Activated T-helper 2 cell treated with anti-CD3 and anti-CD28 coated beads, Interferon-gamma antibody, Interleukin-2, Interleukin-4, amounts not matched to agents 10 μg/mL and 5 μg/mL and 100 μg/mL, durations not matched to agents 14 hours and 24 hours and 36 hours (primary cell): ENCODE measurements at places on chromosomes 3 and 15. TPM values are rescaled to one million over a fixed set of nuclear protein-coding genes. Genes with fewer than 3 reads are reported as not detected.

Gene STX19
- total RNA-seq = not detected in 2 replicates

Gene XPC
- total RNA-seq = 31.4 and 33.2 TPM in 2 replicates

Gene MAP6D1
- 1.1 and 2.9 TPM in 2 replicates for total RNA-seq

Gene NEDD4
- total RNA-seq = 10.2 and 13.9 TPM in 2 replicates

Gene PLIN1
- 0.25 TPM in 1 of 2 replicates, not detected in the other for total RNA-seq

Gene DCLK3
- not detected in 2 replicates for total RNA-seq

Gene PIGX
- 65.7 and 70.8 TPM in 2 replicates for total RNA-seq

Gene AP3B2
- total RNA-seq = not detected in 2 replicates

Gene C3orf85
- not detected in 2 replicates for total RNA-seq

Gene TTLL13
- 0.34 and 1.3 TPM in 2 replicates for total RNA-seq

Gene DPPA2
- total RNA-seq = not detected in 2 replicates

Gene DGKG
- total RNA-seq = 0.05 TPM in 2 replicates

Gene DAPK2
- total RNA-seq = 1.9 and 2.0 TPM in 2 replicates

Gene GOLGA8Q
- 1.3 and 1.4 TPM in 2 replicates for total RNA-seq

DNA sequence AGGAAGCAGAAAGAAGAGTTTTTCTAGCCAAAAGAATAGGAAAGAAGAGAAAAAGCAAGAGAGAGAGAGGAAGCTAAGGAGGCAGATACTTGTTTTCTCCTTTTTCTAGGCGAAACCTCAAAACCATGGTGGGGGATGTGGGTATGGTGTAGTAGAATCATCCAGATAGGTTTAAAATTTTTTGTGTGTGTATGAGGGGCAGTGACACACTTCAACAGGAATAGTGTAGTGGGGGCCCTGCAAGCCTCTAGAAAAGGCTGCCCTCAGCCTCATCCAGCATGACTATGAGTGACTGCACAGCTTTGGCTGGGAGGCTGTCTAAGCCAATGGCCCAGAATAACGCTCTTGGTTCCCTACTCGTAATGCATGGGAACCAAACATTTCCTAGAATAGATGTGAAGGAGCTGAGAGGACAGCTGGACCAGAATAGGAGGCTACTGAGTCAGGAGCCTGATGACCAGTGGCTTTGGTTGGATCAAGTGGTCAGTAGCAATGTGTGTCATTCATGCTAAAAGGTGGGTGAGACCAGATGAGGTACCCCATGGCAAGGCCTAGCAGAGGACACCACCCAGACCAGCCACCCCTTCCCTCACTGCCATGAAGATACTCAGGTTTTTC is 24.4 kb downstream of the MOBP start:
- no peak overlapping the region for H3K4me3 ChIP-seq
- H3K4me1 ChIP-seq = peaks cover 2% of the 10 kb centered on the region
- no peaks in the 10 kb centered on the region for H3K36me3 ChIP-seq
- no peak overlapping the region for H3K27ac ChIP-seq
- no peak for DNase-seq

DNA sequence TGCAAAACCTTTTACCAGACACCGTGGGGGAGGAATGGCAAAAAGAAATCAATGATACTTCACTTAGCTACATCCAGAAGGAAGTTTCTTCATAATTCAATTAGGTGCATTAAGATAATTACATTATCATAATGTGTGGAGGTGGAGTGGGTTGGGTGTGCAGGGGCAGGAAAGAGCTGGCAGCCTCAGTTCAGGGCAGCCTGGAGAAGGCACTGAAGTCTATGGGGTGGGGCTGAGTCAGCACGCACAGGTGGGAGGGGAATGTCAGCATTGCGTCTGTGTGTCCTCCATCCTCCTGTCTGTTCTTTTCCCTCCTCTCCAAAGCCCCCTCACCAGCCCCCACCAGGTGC is 278.8 kb downstream of the GABRG3 start:
- no peak overlapping the region for H3K27ac ChIP-seq
- H3K36me3 ChIP-seq = no peaks in the 10 kb centered on the region

- H3K27me3 ChIP-seq = no peaks in the 10 kb centered on the region
- no peak overlapping the region for H3K27ac ChIP-seq
- H3K36me3 ChIP-seq = no peaks in the 10 kb centered on the region
- H3K4me1 ChIP-seq = peaks cover 9% of the 10 kb centered on the region
Measured at GRCh38 chr3:60434323-60434722, 816.9 kb downstream of the FHIT start.

DNA sequence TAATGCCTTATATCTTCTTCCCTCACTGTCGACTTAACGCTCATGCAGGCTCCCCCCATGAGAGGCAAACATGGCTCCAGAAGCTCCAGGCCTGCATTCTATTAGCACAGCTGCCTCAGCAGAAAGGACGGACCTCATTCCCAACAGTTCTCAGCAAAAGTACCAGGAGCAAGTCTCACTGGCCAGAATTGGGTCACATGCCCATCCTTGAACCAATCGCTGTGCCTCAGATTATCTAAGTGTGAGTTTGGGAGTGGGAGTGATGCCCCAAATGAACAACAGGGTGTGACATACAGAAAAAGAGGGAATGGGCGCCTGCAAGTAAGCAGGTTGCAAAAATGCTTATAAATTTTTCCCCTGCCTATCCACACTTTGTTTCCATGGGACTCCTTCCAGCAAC is 4.3 kb upstream of the RAD18 start:
- no peak overlapping the region for H3K27ac ChIP-seq
- H3K4me3 ChIP-seq = no peak overlapping the region
- no peaks in the 10 kb centered on the region for H3K36me3 ChIP-seq
- H3K4me1 ChIP-seq = peaks cover 9% of the 10 kb centered on the region
- DNase-seq = no peak

DNA sequence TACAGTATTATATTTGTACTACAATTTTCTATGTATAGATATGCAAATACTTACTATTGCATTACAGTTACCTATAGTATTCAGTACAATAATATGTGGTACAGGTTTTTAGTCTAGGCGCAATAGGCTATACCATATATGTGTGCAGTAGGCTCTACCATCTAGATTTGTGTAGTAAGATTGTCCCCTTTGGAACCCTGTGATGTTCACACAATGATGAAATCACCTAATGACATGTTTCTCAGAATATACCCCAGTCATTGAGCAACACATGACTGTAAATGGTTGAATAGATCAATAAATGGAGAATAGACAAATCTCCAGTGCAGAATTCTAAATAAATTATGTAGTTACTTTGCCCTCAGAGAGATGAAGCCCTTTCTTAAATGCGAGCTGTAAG is 17.6 kb upstream of the TMC3 start:
- no peaks in the 10 kb centered on the region for H3K36me3 ChIP-seq
- H3K27ac ChIP-seq = no peak overlapping the region
- DNase-seq = no peak
- no peaks in the 10 kb centered on the region for H3K4me1 ChIP-seq
- peaks cover 6% of the 10 kb centered on the region for H3K27me3 ChIP-seq
- no peak overlapping the region for H3K4me3 ChIP-seq

GRCh38 chr3:38958026-38958720 is 93.6 kb downstream of the SCN11A start:
- no peak overlapping the region for H3K27ac ChIP-seq
- peaks cover 4% of the 10 kb centered on the region for H3K27me3 ChIP-seq
- H3K4me1 ChIP-seq = no peaks in the 10 kb centered on the region

- DNase-seq = no peak
- H3K4me1 ChIP-seq = no peaks in the 10 kb centered on the region
- no peak overlapping the region for H3K27ac ChIP-seq
- no peak overlapping the region for H3K4me3 ChIP-seq
- H3K27me3 ChIP-seq = peaks cover 11% of the 10 kb centered on the region
Measured at GRCh38 chr3:150210461-150211110, 197.5 kb upstream of the TSC22D2 start.

DNA sequence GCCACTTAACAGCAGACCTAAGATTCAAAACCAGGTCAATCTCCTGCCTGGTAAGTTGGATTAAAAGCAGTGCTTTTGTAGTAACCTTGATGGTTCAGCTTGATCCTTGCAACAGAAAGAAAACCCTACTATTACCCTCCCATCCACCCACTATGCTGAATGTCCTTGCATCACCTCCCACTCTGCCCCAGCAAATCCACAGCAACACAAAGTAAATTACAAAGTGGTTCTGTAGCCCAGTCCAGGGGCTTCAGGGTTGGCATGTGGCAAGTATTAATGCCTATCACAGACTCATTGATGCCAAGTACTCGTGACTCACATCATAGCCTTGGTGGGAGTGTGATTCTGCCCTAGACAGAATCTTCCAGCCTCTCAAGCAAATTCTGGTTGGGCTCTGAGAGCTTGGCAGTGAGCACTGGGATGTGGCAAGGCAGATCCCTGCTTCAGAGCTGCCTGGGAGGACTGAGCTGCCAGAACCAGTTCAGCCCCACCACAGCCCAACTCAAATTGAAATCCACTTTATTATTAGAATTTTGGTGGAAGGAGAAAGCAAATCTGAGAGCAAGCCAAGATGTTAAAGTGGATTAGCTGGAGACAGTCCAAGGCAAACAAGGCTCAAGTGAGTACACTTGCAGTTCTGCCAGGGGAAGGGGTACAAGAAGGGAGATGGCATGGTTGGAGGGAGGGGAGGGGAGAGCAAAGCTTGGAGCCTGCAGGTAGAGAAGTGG is 225.8 kb upstream of the UMPS start:
- H3K4me1 ChIP-seq = no peaks in the 10 kb centered on the region
- H3K36me3 ChIP-seq = no peaks in the 10 kb centered on the region
- no peak overlapping the region for H3K27ac ChIP-seq
- H3K27me3 ChIP-seq = peaks cover 32% of the 10 kb centered on the region
- H3K4me3 ChIP-seq = no peak overlapping the region

DNA sequence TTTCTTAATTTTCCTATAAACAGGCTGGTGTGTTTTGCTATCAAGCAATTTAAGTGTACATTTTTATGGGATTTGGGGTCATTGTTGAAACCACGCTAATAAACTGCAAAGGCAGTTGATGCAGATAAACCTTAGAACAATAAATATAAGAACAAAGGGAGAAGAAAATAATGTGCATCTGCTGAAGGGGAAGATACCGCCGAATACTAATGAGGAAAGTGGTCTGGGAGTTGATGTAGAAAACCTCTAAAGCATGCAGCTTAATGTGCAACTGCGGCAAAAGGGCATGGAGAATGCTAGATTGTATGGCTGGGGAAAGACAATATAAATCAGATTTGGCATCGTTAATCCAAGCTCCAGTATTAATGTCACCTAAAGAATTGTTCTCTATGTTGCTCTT is 29.8 kb upstream of the CHL1 start:
- H3K4me3 ChIP-seq = no peak overlapping the region
- H3K4me1 ChIP-seq = no peaks in the 10 kb centered on the region
- no peaks in the 10 kb centered on the region for H3K36me3 ChIP-seq
- no peaks in the 10 kb centered on the region for H3K27me3 ChIP-seq
- H3K27ac ChIP-seq = no peak overlapping the region

GRCh38 chr3:114582929-114583328 is 289.1 kb downstream of the TIGIT start:
- H3K4me1 ChIP-seq = peaks cover 6% of the 10 kb centered on the region
- H3K27me3 ChIP-seq = no peaks in the 10 kb centered on the region
- H3K27ac ChIP-seq = no peak overlapping the region
- no peaks in the 10 kb centered on the region for H3K36me3 ChIP-seq
- H3K4me3 ChIP-seq = no peak overlapping the region

GRCh38 chr3:47421741-47422649 is 41.2 kb downstream of the PTPN23 start:
- no peak overlapping the region for H3K4me3 ChIP-seq
- DNase-seq = no peak
- H3K4me1 ChIP-seq = peaks cover 12% of the 10 kb centered on the region
- H3K27ac ChIP-seq = peak overlapping the region; percentile 99
- H3K36me3 ChIP-seq = peaks cover 35% of the 10 kb centered on the region

DNA sequence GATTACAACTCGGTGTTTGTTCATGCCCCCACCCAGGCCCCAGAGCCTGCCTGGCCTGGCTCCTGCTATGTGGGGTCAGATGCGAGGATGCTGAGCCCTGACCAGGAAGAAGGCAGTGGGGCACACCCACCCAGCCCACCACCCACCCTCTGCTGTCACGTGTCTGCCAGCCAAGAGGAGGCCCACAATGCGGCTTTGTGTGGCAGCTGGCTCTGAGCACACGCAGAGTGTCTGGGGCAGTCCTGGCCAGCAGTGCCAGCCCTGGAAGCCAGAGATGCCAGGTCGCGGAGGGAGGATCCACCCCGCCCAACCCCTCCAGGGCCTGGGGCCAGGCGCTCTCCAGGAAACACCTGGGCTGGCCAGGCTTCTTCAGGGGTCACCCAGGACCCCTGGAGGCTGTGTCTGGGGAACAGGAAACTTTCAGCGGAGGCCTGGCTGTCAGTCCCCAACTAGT is 26.4 kb upstream of the KLF13 start:
- peaks cover 24% of the 10 kb centered on the region for H3K4me1 ChIP-seq
- peak; percentile 6 for DNase-seq
- no peak overlapping the region for H3K4me3 ChIP-seq
- H3K27me3 ChIP-seq = peaks cover 18% of the 10 kb centered on the region
- H3K27ac ChIP-seq = no peak overlapping the region

- no peak overlapping the region for H3K4me3 ChIP-seq
- peaks cover 30% of the 10 kb centered on the region for H3K4me1 ChIP-seq
- no peak overlapping the region for H3K27ac ChIP-seq
- H3K36me3 ChIP-seq = peaks cover 13% of the 10 kb centered on the region
- DNase-seq = no peak
- no peaks in the 10 kb centered on the region for H3K27me3 ChIP-seq
Measured at GRCh38 chr3:120763601-120764000, 21.1 kb downstream of the GTF2E1 start.

DNA sequence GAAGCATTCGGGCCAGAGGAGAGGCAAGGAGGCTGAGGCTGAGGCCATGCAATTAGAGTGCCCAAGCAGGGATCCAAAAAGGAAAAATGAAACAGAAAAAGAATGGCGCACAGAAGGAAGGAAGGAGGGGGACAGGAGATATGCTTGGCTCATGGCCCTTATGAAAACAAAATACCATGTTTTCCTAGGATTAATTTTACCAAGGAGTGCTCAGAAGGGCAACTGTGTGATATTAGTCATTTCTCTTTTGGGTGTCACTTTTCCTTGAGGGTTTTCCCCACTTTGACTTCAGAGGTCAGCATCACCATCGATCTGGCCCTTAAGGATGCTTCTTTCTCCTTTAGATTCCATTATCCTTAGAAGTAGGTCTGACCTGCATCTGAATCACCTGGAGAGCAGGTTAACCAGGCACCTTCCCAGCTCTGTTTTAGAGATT is 1.4 kb downstream of the PARP14 start:
- peak overlapping the region; percentile 92 for H3K27ac ChIP-seq
- no peak for DNase-seq
- H3K27me3 ChIP-seq = no peaks in the 10 kb centered on the region
- H3K4me3 ChIP-seq = peak overlapping the region; percentile 95
- H3K4me1 ChIP-seq = peaks cover 63% of the 10 kb centered on the region

DNA sequence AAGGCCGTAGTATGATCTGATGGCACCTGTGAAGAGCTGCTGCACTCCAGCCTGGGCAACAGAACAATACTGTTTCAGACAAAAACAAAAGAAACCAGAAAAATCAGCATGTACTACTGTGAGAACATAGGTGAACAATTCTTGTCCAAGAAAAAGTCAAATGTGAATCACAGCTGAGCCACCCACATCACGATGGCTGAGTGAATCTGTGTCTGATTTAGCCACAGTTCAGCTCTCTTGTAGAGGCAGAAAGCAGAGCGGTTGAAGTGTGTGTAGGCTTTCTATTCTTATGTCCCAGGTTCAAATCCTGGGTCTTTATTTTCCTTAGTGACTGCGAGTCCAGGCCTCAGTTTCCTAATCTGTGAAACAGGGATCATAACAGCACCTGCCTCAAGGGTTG is 4.4 kb upstream of the FURIN start:
- H3K4me1 ChIP-seq = peaks cover 54% of the 10 kb centered on the region
- no peak overlapping the region for H3K4me3 ChIP-seq
- peaks cover under 1% of the 10 kb centered on the region for H3K36me3 ChIP-seq
- H3K27ac ChIP-seq = peak overlapping the region; percentile 77
